ENCODE measurements at places on chromosomes 7 and 10.
A peak's percentile ranks its signal among the peaks of the same experiment; 100 is the strongest.

GRCh38 chr10:60271319-60272040 lies 118.2 kb downstream of the ANK3 start:
- no peak for DNase-seq

GRCh38 chr7:96996111-96996957 lies 9.0 kb upstream of the DLX6 start:
- DNase-seq, result no peak

DNA sequence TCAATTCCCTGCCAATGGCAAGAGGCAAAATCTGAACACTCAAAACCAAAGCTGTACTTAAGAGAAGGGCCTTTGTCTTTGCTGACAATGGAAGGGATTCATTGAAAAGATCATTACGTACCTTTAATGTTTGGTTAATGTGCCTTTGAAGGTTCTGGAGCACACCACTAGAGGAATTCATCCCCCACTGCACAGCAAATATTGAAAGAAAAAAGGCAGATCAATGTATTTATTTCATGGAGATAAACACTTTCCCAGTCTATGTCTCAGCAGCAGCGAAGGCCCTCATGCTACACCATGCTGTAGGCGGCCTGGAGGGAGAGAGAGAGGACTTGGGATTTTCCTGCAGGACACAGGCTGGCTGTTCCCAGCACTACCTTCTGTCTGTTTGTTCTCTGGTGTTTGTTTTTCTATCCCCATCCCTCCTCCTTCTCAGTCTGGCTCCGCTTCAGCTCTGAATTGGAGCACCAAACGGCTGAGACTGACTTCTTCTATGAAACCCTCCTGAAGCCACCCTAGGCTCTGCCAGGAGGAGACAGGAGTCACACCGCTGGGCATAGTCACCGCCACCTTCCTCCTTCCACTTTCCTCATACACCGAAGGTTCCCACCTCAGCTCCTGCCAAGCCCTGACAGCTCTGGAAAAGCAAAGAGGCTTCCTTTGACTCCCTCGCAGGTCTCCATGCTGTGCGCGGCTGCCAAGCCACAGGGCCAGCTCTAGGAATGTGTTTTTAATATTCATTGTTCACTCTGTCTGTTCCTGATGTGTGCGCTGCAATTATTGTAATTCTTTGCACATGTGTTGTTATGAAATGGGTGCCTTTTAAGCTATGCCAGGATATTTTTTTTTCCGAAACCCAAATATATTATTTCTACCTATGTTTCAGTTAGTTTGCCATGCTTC lies 301.5 kb downstream of the FZD1 start:
- peak; percentile 42 for DNase-seq

DNA sequence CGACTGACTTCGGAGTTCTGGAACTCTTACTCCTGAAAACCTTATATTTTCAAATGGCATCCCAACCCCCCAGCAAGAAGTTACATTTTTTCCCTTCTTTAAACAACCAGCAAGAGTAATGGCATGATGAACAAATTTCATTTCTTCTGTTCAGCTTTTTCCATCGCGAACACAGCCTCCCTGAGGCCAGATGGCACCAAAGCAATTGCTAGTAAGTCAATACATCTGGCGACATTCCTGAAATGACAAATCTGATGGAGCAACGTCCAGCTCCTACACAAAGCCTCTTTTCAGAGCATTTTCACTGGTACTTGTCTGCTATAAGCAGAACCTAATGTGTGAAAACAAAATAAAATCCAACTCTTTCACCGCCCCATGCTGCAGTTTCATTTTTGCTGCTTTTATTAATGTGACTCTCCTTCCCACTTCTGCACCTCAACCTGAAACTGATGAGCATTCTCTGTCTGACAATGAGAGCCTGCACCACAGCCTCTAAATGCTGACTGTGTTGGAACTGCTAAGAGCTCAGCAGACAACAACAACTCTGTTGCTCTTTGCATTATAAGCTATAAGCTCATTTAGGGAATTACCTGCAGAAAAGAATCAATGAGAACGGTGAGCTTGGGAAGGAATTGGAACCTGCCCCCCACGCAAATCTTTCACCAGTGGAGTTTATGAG lies 229.8 kb downstream of the FGFR2 start:
- no peak for DNase-seq

Measured in SK-MEL-5 (cell line).